RWPE2 (cell line): ENCODE measurements at places on chromosomes 16 and 17.

GRCh38 chr17:81991684-81992305, 14.4 kb downstream of the ASPSCR1 start:
- DNase-seq, result peak; percentile 85

- DNase-seq, result no peak
These were observed at the start of gene SGCA for GRCh38 chr17:50165867-50166517. Gene SGCA (plus strand): TSS chr17:50166005. CDS start chr17:50166041, 36 bp downstream.

DNA sequence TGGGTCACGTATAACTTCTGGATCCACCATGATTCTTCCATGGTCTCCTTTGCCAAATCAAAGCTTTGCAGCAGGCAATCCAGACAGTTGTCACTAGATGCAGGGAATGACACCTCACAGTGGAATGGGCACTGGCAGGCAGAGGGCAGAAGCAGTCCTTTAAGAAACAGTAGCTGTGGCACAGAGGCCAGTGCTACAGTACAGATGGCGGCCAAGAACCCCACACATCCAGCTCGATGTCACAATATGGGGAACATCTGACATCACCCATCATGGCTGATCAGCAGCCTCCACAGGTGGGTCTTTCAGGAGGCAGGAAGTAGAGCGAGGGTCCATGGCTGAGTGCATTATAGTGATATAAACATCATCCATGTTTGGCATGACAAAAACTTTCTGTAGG, 18.8 kb upstream of the ERN1 start:
- DNase-seq, result no peak

GRCh38 chr17:36934144-36934691, 3.1 kb upstream of the LHX1 start:
- peak; percentile 43 for DNase-seq

DNA sequence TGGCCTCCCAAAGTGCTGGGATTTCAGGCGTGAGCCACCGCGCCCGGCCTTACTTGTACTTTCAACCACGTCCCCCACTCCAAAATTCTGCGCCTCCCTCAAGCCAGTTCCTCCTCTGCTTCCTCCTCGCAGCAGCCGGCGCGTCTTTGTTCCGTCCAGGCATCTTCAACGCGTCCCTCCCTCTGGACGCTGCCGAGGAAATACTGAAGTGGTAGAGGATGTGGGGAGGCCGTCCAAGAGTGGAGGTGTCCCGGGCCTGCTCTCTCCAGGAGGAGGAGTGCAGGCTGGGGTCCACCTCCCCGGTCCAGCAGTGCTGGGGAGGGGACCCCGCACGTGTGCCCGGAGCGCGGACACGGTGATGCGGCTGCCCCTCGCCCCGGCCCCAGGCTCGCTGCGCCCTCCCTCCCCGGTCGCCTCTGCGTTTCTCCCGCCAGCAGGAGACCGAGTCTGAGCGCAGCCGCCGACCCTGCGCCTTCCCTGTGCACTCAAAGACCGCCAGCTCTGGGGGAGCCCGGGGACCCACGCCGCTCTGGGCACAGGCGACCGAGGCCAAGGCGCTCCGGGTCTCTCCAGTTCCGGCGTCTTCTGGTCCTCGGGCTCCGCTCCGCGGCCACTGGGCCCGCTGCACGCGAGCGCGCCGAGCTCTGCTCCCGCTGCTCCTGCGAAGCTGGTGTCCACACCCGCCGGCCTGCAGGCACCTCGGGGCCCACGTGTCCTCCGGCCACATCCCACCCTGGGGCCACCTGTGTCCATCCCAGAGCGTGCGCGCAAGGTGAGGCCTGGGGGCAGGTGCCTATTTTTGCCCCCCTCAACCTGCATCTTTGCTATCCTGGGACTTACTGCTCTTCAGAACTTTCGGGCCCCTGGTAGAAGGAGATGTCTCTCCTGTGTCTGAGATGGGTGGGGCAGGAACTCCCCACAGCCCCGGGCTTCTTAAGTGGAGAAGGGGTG, 31.7 kb downstream of the OSBPL7 start:
- DNase-seq, result no peak

DNA sequence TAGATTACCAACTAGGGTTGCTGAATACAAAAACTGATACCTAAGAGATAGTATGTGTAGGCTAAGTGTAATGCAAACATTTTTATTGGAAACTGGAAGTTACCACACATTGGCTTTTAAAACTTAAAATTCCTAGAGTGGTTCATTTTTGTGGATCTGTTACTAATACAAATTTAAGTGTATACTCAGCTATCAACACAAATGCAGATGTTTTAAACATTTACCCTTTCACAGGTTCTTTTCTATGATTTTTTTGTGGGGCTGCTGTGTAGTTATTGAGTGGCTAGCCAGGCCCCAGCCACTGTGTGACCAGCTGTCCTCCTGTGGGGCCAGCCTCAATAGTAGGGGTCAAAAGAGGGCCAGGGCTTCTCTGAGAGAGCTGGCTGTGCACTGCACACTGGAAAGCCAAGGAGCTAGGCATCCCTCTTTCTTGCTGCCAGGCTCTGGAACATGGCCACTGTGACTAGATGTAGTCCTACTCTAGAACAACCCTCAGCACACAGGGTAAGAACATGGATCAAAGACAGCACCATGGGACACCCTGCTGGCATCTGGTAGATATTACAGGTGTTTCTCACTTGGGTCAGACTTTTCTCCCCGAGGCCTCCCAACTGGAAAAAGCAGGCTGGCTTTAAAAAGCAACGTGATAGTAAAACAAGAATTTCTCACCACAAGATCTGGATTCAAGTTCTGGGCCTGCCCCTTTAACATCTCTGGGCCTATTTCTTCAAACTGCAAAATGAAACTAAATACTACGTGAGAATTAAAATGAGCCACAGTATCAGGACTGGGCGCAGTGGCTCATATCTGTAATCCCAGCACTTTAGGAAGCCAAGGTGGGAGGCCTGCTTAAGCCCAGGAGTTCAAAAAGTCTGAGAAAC, 7.3 kb upstream of the VEZF1 start:
- DNase-seq, result no peak

DNA sequence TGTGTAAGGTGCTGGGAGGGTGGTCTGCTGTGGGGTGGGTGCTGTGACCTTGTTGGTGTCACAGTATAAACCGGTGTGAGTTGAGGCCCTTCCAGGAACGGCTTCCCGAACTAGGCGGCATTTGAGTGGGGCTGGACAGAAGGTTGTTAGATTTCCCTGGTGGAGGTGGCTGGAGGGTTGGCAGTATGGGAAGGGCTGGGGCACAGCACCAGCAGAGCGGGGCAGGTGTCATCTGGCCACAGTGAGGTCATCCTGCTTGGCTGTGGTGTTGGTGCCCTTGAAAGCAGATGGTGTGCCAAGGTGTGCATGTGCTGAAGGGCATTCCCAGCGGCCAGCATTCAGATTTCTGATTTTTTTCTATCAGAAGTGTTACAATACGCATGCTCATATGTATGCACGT, 28.1 kb downstream of the BANP start:
- no peak for DNase-seq

GRCh38 chr17:27526604-27527002, 70.4 kb downstream of the KSR1 start:
- DNase-seq, result no peak

GRCh38 chr16:57828272-57829161, 26.2 kb upstream of the KIFC3 start:
- DNase-seq, result no peak

GRCh38 chr16:10688291-10688690, 6.4 kb downstream of the TEKT5 start:
- DNase-seq, result no peak

DNA sequence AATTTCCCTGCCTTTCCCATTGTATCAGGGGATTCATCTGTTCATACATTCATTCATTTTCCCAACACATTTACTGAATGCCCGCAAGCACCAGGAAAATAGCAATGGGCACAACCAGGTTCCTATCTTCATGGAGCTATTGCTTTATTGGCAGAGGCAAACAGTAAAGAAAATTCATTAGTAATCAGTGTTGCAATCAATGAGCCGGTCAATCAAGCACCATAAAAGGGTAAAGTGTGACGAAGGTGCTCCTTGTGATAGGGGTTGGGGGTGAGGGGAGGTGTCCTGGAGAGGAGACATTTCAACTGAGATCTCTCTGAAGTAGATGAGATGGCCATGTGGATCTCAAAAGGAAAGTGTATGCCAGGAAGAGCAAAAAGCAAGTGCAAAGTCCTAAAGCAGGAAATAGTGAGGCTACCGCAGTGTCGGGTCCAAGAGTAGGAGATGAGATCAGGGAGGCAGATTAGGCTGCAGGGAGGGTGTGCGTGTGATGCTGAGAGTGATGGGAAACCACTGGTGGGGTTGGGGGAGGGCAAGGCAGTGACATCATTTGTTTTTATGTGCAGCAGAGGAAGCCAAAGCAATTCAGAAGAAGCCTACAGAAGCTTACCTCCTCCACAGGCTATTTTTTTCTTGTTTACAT, 28.4 kb downstream of the CDH13 start:
- no peak for DNase-seq

GRCh38 chr16:70746708-70747424, 54.1 kb downstream of the VAC14 start:
- DNase-seq, result peak; percentile 85

DNA sequence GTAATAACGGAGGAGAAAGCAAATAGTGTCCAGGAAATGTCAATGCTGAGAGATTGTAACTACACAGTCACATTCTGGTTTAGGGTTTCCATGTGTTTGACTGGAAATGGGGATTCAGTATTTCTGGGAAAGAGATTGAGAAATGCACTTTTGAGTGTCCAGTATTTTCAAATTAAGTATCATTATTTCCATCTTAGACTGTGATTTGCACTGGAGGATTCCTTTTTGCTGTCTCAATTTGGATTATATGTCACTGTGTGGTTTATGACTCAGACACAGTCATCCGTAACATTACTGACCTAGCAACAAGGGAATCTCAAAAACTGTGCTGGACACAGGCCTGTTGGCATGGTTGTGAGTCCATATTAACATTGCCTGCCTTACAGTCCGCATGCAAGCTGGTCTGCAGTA, 681.4 kb downstream of the CDH11 start:
- DNase-seq, result no peak

DNA sequence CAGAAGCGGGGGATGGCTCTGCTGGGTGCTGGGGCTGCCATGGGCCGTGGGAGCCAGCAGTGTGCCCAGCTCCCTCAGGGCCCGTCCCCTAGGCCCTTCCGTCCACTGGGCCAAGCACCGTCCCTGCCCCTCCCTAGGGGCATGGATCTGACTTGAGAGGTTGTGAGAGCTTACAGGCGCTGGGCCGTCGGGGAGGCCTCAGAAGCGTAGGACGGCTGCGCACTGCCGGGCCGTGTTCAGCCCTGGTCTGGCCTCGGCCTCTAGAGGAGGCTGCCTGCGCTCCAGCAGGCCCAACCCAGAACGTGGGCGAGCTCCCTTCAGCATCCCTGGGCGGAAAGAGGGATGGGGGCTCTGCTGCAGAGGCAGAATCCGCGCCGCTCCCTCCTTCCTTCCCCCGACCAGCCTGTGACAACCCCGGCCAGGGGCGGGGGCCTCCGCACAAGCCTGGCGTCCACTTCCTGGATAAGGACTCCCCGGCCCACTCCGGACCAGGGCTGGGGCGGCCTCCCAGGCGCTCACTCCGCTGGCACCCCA, 685 bp upstream of the MPG start:
- DNase-seq, result no peak

- DNase-seq, result no peak
These were observed 176.4 kb downstream of the MSI2 start for GRCh38 chr17:57432507-57433277.

GRCh38 chr17:1604831-1605528, 23.7 kb downstream of the SLC43A2 start:
- DNase-seq, result no peak

DNA sequence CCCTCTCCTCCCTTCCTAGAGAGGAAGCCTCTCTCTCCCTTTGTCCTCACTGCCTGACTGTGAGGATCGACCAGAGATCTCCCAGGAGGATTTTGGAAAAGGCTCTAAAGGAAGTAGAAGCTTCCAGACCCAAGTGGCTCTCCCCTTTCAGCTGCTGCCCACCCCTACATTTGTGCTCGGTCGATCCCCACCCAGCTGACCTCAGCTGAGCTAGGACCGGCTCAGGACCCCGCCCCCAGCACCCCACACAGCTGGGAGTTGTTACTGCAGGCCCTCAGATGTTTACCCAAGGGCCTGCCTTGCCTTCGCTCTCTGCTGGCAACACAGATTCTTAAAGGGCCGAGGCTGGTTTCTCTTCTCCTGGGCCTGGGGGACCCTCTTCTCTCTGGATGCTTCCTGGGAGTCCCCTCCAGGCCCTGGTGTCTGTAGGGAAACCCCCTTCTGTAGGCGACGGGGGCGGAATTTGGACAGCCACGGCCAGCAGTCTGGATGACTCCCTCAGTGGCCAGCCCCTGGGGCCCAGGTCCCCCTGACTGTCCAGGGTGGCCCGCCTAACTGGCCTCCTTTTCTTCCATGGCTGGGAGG, 26.9 kb upstream of the TIMP2 start:
- no peak for DNase-seq

DNA sequence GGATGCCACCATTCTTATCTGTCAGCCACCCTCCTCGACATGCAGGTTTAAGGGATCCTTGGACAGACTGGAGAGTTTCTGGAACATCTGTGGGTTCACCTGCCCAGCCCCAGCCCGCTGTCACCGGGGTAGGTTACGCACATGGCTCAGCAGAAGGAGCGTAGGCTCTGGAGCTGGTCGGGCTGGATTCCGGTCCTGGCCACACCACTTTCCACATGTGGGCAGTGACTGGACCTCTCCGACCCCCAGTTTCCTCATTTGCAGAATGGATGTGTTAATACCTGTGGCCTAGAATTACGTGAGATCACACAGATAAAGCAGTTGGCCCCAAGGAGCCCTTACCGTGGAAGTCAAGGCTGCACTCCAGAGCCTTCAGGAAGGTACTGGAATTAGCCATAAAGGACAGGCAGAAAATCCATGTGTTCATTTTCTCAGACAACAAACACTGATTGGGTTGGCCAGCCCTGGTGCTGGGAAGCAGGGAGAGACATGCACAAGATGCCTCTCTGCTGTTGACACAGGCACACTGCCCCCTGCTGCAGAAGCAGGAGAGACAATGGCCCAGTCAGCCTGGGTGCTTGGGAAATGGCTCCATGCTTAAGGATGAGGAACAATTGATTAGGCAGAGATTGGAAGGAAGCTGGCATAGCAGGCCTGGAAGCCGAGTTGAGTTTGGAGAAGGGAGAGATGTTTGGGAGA, 58.8 kb downstream of the SF3B3 start:
- DNase-seq, result no peak

DNA sequence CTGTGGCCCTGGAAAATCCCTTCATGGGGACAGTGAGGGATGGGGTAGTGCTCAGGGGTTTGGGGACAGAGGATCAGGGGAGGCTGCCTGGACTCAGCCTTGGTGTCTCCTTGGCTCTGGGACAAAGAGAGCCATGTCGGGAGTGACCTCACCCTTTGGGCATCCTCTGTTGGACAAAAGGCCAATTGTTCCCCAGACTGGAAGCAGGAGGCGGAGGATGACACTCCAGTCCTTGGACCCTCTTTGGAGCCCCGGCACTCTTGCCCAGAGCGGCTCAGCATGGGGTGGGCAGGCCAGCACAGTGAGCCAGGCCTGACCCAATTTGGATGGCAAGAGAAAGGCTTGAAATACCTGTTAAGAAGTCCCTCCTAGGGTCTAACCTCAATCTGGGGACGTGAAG, 39.4 kb upstream of the PHB1 start:
- DNase-seq, result no peak

DNA sequence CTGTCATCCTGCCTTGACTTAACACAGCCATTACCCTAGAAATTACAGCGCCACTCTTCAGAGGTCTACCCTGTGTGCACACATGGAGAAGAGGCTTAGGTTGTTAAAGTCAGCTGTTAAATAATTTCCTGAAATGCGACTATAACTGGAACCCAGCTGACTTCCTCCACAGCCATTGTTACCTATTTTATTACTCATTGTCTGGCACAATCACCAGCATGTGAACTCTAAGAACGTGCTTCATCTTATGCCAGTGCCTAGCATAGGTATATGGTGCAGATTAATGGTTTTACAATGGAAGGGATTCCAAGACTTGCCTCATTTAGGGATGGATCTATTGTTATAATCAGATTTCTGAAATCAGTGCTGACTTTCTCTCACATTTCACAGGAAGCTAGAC, 11.9 kb downstream of the RDM1 start:
- no peak for DNase-seq
